ENCODE measurements at places on chromosomes 13 and 19.

DNA sequence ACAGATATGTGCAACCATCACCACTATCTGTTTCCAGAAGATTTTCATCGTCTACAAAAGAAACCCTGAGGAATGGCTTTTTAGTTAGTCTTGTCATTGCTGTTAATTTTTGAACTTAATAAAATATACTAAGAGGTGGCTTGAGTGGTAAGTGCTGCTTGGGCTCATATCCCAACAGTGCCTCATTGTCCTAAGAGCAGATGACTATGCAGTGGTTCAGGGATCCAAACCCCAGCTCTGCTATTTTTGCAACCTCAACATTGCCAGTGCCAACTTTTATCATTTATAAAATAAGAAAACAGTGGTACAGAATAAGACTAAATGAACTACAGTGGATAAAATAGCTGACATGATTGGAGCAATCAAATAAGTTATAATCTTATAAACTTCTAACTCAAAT is 123.2 kb upstream of the SLC7A1 start:
- DNase-seq = no peak

DNA sequence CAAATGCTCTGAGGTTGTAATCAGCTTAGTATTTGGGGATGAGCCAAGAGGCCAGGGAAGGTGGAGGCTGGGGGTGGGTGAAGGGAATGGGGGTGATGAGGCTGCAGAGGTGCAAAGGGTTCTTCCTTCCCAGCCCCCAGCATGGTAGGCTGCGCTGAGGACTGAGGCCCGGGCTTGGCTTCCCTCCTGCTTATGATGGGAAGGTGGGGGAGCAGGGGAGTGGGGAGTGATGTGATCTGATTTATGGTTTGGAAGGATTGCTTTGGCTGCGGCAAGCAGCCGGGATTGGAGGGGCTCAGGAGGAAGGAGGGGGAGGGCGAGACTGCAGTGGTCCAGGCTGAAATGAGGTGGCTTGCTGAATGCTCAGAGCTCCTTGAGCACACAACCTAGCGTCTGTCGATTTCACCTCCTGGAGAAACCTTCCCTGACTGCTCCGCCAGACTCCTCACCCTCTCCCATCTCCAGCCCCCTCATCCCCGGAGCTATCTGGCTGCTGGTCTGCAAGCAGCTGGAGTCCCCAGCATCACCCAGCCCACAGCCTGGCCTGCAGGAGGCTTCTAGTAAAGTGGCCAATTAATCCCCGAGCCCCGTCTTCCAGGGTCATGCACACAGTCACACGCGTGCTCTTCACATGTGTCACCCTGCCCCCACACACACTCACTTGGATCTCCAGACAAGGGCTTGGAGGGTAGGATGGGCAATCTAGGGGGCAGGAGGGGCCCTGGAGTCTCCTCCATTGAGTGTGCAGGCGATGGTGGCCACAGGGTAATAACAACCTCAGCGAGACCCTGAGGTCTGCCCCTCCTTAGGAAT is 757 bp upstream of the CLEC11A start:
- DNase-seq = no peak

DNA sequence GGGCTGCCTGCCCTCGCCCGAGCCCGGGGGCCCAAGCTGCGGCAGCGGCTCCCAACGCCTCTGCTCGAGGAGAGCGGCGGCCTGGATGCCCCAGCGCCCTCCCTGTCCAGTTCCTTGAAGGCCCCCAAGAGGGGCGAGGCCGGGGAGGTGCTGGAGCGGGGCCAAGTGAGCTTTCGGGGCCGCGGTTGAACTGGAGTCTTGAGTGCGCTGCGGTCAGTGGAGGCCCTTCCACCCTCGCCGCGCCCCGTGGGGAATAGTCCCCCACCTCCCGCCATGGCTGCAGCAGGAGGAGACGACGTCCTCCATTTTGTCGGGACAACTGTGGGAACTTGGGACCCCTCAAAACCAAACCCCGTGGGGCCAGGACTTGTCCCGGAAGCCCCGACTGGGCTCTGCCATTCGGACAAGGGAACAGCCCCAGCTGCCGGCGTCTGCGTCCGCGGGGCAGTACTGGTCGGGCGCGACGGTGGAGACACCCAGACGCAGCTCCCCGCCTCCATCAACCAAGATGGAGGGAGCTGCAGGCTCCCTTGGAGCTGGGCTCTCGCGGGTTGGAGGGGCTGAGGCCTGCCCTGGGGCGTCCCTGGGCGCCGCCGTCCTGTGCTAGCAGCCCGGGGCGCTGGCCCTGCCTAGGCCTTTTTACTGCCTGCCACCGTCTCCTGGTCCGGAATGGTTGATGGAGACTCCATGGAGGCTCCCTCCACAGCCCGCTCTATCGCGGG is 736 bp upstream of the ZMYM5 start:
- DNase-seq = no peak

DNA sequence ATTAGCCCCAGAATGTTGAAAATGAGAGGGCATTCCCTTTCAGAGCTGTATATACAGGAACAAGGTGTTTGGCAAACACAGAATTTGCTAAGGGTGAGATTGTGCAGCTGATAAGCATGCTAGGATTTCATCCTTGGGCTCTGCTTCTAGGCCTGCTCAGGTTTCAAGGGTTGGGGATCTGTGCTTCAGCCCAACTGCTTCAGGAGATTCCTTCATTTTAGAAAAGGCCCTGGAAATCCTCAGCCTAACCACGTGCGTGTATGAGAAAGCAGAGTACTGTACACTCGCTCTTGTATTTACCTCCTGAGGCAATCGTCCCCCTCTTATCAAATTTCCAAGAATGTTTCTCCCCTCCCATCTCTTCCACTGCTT is 291.6 kb upstream of the ARGLU1 start:
- DNase-seq = no peak

DNA sequence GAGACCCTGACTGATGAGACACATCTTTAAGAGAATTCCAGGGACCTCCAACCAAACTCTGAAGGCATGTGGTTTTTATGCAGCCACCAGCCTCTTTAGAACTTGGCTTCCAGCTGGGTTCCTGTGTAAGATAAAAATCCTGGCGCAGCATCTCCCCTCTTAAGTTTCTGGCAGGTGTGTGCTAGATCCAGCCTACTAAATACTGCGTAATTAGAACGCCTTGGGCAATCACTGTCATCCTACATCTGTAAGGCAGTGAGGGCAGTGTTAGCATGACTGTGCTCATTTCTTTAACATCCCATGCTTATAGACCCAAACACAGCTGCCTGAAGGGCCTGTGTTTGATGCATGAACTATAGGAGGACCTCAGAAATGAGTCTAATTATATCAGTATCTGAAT is 173.5 kb upstream of the OBI1 start:
- no peak for DNase-seq

GRCh38 chr19:3262362-3262761 is 37.9 kb downstream of the CELF5 start:
- no peak for DNase-seq

- DNase-seq = no peak
Measured at GRCh38 chr13:49627831-49628652, at the start of gene ARL11. TSS of gene ARL11 (plus strand) at chr13:49628507. CDS start at chr13:49630448, 1,941 bp downstream.

DNA sequence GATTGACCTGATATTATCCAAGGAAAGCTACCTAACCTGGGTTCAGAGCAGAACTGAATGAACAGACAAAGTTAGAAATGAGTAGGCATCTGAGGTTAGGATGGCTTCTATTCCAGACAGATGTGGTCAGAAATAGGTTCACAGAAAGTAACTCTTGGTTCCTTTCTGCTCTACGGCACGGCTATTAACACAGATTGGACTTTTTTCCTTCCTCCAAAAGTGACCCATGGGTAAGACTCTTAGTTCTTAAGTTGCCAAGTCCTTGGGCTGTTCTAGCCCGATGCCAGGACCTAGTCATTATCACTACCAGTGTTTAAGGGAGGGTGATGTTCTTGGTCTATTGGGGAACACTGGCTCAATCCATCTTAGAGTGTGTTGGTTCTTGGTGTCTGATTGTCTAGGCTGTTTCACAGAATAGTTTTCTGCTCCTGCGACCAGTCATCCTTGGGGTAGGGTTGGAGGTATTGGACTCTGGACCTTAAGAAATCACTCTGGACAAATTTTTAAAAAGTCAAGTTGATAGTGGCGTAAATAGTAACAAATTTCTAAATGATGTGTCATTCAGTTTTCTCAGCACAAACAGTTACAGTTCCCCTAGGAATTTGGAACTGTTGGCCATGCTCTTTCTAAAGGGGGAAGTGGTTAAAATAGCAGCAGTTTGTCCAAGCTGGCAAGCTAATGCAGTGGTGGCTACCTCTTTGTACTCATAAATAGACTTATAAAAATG is 60.1 kb upstream of the MYCBP2 start:
- no peak for DNase-seq

- no peak for DNase-seq
Measured at GRCh38 chr19:44847144-44848035, 1.3 kb downstream of the NECTIN2 start.

- DNase-seq = no peak
Measured at GRCh38 chr19:16013181-16013850, 63.0 kb upstream of the TPM4 start.

DNA sequence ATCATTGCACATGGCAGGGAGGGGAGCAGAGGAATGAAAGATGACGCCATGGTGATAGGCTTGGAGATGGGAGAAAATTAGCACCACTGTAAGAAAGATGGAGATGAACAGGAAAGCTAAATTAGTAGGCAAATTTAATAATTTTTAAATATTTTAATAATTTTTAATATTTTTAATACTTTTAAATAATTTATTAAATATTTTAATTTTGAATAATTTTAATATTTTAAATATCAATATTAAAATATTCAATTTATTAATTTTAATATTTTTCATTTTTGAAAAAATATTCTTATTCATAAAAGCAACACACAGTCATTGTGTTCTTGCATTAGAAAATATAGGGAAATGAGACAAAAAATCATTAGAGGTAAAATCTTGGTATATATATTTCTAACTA is 15.9 kb upstream of the KL start:
- no peak for DNase-seq

DNA sequence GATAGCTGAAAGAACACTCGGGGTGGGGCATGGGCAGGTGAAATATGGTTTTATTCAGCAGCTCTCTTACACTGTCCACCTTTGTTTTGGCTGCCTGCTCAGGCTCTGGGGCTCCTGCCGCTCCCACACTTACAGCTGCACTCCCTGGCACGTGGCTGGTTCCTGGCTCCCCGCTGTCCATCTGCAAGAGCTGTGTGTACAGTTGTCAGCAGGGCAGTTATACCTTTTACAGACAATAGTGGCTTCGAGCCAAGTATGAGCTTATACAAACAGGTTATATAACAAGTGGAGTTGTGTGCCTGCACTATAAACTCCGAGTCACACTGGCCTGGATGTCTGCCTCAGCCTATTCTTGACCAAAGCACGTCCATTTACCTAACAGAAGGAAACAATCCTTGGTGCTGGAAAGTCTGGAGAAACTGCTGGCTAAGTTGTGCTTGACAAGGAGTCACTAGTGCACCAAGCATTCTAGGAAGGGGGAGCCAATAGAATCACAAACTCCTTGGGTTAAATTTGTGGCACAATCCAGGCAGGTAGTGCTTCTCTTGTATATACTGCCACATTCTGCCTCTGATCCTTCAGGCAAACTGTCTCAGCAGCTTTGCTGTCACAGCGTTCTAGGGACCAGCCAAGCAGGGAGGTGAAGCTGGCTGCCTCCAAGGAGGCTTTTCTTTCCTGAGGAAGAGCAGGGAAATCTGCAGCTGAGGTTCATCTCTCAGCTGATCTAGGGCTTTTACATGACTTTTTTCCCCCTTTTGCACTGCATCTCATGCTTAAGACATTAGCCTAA is 68.2 kb downstream of the NHLRC3 start:
- no peak for DNase-seq

GRCh38 chr19:14182476-14182875 is 23.5 kb downstream of the ADGRL1 start:
- DNase-seq = no peak
